ENCODE measurements at places on chromosomes 16 and 17.

DNA sequence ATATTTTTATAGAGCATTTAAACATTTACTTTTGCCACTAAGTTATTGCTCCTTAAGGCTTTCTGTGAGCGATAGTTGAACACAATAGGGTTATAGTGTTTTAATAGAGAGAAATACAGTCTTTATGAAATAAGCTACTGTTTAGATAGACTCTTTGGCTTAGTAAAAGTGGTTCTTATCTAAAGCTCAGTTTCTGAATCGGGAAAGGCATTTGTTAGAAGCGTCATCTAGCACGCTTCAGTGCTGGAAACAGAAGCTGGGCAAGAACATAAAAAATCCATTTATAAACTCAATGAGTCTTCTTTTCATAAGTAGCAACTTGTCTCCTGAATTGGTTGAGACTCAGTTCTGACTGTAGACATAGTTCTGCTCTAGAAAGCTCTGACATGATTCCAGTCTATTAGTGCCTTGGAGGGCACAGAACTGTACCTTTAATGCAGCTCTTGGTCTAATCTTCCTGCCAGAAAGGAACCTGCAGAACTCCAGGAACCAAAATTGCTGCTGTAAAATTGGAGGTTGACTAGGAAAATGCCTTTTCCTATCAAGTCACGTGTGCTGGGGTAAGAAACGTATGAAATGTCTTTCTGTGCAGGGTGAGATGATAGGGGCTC is 55.4 kb upstream of the DNAJA2 start:
- no peak for DNase-seq

- DNase-seq = no peak
These were observed 13.3 kb downstream of the USP22 start for GRCh38 chr17:21029515-21029914.

GRCh38 chr17:28416703-28417311 is 10.8 kb upstream of the SLC46A1 start:
- DNase-seq = peak; percentile 68

DNA sequence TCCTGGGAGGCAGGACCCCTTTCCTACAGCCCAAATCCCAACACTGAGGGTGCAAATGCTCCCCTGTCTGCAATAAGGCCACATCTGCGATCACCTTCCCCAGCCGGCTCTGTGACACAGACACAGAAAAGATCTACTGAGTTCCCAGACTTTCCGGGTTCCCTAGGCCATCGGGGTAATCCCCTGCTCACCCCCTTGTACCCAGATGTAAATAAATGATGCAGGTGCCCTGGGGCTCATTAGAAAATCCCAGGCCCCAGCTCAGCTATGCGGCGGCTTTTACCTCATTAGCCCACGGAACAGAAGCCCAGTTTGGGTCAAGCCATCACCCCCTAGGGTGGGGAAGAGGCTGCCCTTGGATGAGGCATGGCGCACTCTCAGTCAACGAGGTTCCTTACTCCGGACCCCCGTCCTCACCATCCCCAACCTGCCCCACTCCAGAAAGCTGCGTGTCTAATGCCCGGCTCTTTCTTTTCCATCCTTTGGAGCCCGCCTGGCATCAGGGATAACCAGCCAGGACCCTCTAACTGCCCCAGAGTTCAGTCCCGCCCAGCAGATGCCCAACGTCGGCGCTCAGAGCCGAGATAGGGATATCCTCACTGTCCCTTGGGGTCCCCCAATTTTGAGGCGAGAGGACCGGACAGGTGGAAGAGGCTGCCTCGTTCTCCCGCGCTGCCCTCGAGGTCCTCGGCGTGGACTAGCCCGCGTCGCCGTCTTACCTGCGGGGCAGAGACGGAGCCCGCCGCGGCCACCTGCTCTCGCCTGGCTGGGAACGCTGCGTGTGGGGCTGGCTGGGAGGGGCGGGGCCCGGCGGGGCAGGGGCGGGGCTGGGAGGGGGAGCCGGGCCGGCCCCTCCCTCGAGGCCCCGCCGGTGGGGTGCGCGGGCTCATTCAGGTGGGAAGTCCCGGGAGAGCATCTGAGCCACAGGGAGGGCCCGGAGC is at the start of gene ZNF385C:
Gene ZNF385C, minus strand, starts transcription at position 783 of the 941 bp plus-strand sequence. CDS start 35,417 bp downstream, outside the sequence.
- DNase-seq = no peak

DNA sequence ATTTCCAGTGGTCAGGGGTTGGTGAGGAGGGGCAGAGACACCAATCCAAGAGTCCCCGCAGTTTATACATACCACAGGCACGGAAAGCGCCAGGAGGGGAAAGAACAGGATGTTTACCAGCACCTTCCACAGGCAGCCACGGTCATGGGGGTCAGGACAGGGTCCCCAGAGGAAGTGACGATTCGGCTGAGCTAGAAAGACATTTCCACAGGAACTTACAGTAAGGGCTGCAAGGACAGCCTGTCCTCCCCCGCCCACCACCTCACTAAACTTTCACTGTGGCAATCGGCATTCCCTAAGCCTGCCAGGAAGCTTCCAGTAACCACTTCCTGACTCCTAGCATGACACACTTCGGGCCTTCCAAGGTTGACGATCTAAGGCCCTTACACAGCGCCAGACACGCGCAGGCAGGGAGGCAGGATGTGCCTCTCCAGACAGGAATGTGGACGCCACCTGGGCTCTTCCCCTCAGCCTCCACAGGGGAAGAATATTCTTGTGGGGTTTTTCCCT is 1.2 kb upstream of the MT2A start:
- DNase-seq = peak; percentile 99

DNA sequence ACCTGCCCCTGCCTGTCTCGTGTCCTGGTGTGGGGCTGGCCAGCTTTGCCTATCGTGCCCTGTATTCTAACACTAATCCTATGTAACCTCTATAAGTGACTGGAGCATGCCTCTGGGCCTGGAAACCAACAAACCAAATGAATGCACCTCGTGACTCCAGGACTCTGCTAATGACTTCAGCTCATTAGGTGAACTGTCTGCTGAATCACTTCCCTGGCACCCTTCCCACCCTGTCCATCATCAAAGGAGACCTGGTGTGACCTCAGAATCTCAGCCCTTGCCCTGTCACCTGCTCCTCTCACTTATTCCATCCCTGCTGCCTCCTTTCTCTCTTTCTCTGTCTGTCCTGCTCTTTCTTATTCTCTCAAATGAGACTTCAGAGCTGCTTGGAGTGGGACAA is 322.4 kb downstream of the CBLN1 start:
- DNase-seq = no peak

GRCh38 chr16:12063004-12063395 is 86.5 kb downstream of the SNX29 start:
- no peak for DNase-seq

DNA sequence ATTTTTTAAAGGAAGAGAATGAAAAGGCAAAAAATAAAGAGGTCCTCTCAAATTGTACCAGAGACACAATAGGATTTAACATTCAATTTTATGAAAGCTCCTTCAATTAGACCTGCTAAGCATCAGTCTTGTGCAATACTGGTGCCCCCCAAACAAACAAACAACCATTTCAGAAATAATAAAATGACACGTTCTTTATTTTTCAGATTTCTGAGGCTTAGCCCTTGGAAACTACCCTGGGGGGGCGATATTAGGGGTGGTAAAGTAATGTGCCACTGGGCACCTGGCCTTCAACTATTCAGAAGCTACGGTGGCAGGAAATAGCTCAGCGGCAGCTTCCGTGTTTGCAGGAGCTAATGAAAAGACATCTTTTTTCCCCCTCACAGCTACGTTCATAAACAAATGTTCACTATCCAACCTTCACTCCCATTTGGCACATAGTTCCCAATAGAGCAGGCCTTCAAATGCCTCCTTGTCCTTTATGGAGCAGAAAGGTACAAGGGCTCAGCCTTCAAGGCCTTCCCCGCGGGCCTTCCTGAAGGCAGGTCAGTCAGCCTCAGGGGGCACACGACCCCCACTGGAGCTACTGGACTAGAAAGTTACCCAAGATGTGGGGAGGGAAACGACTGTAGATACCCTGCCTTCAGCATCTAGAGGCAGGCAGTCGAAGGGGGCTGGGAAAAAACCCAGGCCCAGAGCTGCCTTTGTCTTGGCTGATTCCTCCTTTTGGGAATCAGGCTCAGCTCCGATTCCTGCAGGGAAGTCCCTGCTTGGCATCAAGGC is 44.1 kb downstream of the TBX4 start:
- DNase-seq = no peak

GRCh38 chr17:47720754-47721533 is 12.1 kb upstream of the TBX21 start:
- DNase-seq = peak; percentile 48

GRCh38 chr17:18257982-18258355 is 569 bp downstream of the FLII start:
- peak; percentile 91 for DNase-seq

DNA sequence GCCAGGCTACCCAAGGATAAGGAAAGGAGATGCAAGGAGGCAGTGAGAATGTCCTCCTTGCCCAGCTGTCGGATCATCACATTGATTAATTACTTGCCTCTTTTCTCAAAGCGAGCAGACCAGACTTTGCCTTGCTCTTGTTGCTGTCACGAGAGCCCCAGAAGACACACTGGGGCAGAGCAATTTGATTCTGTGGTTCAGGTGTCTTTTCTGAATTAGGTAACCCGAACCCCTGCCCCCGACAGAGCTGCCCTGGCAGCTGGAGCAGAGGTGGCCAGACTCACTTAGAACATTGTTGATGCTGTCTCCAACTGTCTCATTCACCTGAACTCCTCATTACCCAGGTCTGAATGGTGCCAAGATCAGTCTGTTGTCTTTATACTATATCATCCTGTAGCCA is 34.3 kb downstream of the VAT1L start:
- DNase-seq = no peak

GRCh38 chr16:17318238-17318637 is 152.5 kb downstream of the XYLT1 start:
- DNase-seq = no peak

- no peak for DNase-seq
These were observed 173.8 kb upstream of the CHMP6 start for GRCh38 chr17:80817861-80818260.

DNA sequence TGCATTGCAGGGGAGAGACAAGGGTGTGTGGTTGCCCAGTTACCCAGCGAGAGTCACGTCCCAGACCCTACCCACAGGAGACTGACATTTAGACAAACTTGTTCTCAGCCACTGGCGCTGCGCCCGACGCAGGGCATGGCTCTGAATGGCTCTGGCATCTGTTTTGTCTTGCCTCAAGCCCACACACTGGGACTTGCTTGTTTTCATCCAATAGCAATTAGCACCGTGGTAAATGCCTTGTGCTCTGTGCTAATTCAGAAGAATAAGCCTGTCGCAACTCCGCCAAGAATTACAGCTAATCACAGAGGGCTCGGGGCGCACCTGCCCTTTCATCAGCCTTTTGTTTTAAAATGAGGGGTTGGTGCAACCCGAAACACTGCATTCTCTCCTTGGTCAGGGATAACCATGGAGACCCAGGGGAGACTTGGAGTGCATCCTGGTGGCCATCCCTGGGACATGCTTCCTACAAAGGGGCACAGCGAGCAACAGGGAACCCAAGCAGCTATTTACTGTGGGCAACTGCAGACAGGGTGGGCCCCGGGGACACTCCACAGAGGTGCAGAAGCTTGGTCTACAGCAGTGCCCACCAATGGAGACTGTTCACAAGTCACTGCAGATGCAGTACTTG is 220.6 kb upstream of the ZFHX3 start:
- no peak for DNase-seq

GRCh38 chr16:68486502-68487202 is 38.3 kb upstream of the SMPD3 start:
- DNase-seq = no peak

DNA sequence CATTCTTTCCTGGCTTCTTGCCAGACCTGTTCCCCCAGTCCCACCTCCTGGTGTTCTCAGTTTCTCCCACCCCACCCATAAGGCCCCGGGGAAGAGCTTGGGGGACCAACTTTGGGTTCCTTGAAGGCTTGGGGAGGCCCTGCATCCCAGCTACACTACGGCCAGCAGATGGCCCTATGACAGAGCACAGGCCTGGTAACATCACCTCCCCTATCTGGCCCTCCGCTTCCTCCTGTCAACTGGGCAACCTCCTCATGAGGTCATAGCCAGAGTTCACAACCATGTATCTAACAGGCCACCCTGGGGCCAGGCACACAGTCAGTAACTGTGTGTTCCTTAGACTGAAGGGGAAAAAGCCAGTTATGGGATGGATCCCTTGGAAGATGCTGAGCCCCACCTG is 31.4 kb downstream of the MYO15A start:
- DNase-seq = peak; percentile 11

DNA sequence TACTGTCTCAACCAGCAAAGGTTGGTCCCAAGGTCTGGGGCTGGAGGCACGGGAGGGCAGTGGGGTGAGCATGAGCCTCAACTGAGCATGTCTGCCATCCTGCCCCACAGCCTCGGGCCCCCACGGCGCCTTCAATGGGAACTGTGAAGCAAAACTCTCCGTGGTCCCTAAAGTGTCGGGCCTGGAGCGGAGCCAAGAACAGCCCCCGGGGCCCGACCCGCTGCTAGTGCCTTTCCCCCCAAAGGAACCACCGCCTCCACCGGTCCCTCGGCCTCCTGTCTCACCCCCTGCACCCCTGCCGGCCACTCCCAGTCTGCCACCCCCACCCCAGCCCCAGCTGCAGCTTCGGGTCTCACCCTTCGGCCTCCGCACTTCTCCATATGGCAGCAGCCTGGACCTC is 4.2 kb downstream of the FBRS start:
- DNase-seq = no peak

DNA sequence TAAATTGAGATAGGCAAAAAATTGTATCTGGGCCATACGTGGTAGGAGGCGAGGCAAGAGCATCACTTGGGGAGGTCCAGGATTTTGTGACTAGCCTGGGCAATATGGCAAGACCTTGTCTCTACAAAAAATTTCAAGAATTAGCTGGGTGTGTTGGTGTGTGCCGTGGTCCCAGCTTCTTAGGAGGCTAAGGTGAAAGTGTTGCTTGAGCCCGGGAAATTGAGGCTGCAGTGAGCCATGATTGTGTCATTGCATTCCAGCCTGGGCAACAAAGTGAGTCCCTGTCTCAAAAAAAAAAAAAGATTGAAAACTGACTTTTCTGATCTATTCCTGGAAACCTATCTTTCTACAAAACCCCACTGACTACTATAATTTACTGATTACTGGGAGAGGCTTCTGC is 26.7 kb downstream of the CDK12 start:
- DNase-seq = no peak

DNA sequence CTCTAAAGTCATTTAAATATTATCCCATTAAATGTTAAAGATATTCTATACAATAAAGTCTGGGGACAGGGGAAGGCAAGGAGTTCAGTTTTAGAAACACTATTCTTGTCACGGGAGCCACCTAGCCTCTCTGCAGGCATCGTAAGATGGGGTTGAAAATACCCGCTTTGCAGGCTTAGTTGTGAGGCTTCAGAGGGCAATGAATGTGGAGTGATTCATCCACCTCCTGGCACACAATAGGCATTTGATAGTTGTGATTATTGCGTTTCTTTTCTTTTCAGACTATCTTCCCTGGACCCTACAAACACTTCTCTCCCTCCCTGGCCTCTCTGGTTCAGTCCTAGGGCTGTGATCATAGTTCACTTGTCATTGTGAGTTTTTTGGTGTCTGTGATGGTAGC is 19.6 kb downstream of the GLP2R start:
- no peak for DNase-seq

GRCh38 chr16:57946181-57946801 is 24.6 kb downstream of the CNGB1 start:
- no peak for DNase-seq

DNA sequence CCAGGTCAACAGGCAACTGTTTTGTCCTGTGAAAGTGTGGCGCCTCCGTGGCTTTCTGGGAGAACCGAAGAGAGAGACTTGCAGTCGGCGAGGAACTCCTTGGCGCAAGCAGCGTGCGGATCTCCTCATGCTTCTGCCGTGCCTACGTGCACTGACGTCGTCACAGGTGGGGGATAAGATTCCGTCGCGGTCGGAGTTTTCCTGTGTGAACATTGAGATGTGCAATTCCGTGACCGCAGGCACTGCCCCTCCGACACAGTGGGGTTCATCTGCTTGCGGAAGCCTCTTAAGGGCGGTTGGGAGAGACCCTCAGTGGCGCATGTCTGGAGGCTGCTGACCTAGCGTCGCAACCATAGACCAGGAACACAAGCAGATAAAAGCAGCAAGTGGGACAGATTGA is 212.3 kb upstream of the CHMP6 start:
- DNase-seq = no peak

Measured in ACHN (cell line).